Thoracic aorta (tissue), 2 donors: ENCODE measurements at places on chromosomes 2 and 18. TPM values are rescaled to one million over a fixed set of nuclear protein-coding genes. Genes with fewer than 3 reads are reported as not detected.
A peak's percentile ranks its signal among the peaks of the same experiment; 100 is the strongest.

The REG3G gene
- total RNA-seq: not detected

The SCN1A gene
- total RNA-seq: not detected

DNA sequence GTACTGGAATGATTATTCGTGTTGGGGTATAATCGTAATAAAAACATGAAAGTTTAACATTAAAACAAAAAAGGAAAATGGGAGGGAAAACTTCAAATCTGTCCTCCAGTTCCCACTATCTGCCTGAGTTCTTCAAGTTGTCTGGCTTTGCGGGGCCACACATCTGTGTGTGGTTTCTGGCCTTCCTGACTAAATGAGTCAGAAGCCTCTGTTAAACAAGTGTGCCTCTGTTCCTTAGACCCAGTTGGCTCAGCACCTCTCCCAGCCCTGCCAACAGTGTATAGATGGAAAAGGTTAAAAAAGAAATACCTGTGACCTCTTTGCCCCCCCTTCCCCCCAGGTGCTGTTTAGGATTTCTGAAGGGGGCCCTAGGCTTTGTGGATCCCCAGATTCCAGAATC lies 30.2 kb downstream of the XDH start:
- H3K27ac ChIP-seq: peak overlapping the region; percentile 17
- no peaks in the 10 kb centered on the region for H3K36me3 ChIP-seq
- no peak for DNase-seq
- no peaks in the 10 kb centered on the region for H3K27me3 ChIP-seq
- H3K4me3 ChIP-seq: no peak overlapping the region

DNA sequence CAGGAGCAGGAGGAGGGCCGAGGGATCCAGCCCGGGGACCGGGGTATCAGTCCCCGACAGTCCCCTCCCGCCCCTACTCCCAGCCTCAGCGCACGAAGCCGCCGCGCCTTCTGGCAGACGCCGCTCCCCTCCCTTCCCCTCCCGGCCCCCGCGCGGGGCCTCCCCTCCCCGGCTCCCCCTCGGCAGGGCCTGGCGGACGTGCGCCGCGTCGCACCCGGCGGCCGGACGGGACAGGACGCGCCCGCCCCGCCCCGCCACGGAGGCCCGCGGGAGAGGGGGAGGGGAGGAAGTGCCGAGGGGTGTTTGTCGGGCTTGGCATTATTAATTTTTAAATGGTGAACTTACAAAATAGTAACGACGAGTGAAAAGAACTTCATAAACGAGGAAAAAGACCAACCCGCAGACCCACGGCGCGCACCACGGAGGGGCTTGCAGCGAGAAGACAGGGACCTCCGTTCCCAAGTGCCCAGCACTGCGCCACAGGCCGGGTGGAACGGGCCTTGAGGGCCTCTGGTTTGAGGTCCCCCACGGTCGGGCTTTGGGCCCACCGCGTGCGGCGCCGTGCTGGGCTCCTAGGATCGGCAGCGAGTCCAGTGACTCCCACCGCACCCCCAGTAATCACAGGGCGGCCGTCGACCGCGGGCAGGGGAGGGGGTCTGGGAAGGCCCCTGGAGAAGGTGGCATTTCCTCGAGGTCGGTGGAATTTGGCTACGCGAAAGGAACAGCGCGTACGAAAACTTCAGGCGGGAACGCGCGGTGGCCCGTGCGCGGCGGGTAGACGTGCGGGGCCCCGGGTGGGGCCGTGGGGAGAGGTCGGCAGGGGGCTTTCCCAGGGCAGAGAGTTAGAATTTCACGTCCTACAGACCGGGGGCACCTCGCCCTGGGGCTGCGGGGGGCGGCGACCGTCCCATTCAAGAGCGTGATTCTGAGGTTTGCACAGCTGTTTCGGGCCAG lies 954 bp upstream of the CTDSP1 start:
- DNase-seq: no peak
- H3K4me1 ChIP-seq: peaks cover 15% of the 10 kb centered on the region
- H3K27ac ChIP-seq: peak overlapping the region; percentile 99
- H3K27me3 ChIP-seq: no peaks in the 10 kb centered on the region

The AGXT gene
- not detected for total RNA-seq

DNA sequence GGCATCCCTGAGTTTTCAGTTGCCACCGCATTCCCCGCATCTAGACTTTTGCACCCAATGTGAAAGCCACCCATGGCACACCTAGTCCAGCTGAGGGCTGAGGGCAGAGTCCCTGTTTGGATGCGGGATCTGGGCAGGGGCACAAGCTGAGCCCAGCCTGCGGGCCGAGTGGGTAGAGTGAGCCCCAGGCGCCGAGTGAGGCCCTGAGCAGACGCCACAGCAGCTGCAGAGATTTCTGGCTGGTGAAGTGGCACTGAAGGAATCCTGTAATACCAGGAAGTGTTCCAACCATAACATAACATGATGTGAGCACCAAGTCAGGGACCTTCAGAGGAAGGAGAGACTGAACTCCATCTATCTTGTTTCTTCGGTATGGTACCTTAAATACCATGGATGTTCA lies 27.7 kb upstream of the FRZB start:
- peak overlapping the region; percentile 75 for H3K27ac ChIP-seq
- no peaks in the 10 kb centered on the region for H3K27me3 ChIP-seq
- DNase-seq: no peak
- peaks cover 23% of the 10 kb centered on the region for H3K4me1 ChIP-seq
- no peaks in the 10 kb centered on the region for H3K36me3 ChIP-seq
- H3K4me3 ChIP-seq: no peak overlapping the region

GRCh38 chr2:101723371-101724124 lies 26.0 kb downstream of the MAP4K4 start:
- H3K4me1 ChIP-seq: peaks cover 15% of the 10 kb centered on the region
- H3K4me3 ChIP-seq: no peak overlapping the region
- H3K36me3 ChIP-seq: no peaks in the 10 kb centered on the region
- H3K27ac ChIP-seq: no peak overlapping the region
- no peaks in the 10 kb centered on the region for H3K27me3 ChIP-seq

- DNase-seq: no peak
- no peak overlapping the region for H3K27ac ChIP-seq
- no peaks in the 10 kb centered on the region for H3K4me1 ChIP-seq
- no peaks in the 10 kb centered on the region for H3K36me3 ChIP-seq
- no peak overlapping the region for H3K4me3 ChIP-seq
- no peaks in the 10 kb centered on the region for H3K27me3 ChIP-seq
These were observed 417.7 kb upstream of the SLC14A2 start for GRCh38 chr18:45197526-45197970.

DNA sequence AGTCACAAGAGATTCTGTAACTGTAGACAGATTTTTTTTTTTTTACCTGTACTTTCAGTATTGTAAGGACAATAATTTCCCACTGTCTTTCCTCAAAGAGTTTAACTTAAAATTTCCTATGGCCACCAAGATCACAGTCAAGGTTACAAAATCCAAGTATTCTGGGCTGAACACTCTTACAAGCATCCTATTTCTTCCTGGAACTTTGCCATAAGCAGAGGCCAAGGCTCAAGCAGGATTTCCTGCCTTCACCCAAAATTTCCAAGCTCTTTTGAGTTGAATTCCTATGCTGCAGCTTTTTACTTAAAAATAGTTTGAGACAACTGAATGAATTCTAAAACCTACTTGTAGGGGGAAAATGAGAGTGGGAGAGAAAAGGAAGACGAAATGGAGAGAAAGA lies 299.4 kb downstream of the ZNF516 start:
- H3K4me1 ChIP-seq: no peaks in the 10 kb centered on the region
- no peaks in the 10 kb centered on the region for H3K36me3 ChIP-seq
- H3K4me3 ChIP-seq: no peak overlapping the region
- no peaks in the 10 kb centered on the region for H3K27me3 ChIP-seq

- no peaks in the 10 kb centered on the region for H3K27me3 ChIP-seq
- H3K27ac ChIP-seq: peak overlapping the region; percentile 45
- peaks cover 17% of the 10 kb centered on the region for H3K4me1 ChIP-seq
These were observed 11.4 kb downstream of the SNED1 start for GRCh38 chr2:241009601-241010530.

- H3K36me3 ChIP-seq: no peaks in the 10 kb centered on the region
- peaks cover 60% of the 10 kb centered on the region for H3K4me1 ChIP-seq
- H3K27ac ChIP-seq: peak overlapping the region; percentile 71
These were observed 135.3 kb upstream of the EPAS1 start for GRCh38 chr2:46161911-46162310.

The KRTCAP3 gene
- total RNA-seq: not detected

DNA sequence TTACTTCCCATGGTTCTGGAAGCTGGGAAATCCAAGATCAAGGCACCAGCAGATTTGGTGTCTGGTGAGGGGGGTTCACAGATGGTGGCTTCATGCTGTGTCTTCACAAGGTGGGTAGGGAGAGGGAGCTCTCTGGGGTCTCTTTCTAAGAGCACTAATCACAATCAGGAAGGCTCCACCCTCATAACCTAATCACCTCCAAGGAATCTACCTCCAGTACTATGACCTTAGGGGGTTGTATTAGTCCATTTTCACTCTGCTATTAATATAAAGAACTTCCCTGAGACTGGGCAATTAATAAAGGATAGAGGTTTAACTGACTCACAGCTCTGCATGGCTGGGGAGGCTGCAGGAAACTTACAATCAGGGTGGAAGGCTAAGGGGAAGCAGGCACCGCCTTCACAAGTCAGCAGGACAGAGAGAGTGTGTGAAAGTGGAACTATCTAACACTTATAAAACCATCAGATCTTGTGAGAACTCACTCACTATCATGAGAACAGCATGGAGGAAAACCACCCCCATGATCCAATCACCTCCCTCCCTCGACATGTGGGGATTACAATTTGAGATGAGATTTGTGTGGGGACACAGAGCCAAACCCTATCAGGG lies 17.6 kb downstream of the TBC1D8 start:
- H3K27ac ChIP-seq: no peak overlapping the region
- no peak overlapping the region for H3K4me3 ChIP-seq
- no peaks in the 10 kb centered on the region for H3K4me1 ChIP-seq
- no peaks in the 10 kb centered on the region for H3K36me3 ChIP-seq
- DNase-seq: no peak
